Stimulated activated naive B cell treated with anti-CD40 and anti-IgM and Interleukin-4, amounts not matched to agents 10 μg/mL and 1 μg/mL and 100 μg/mL, for 72 hours (primary cell): ENCODE measurements at places on chromosomes 11 and 22.

DNA sequence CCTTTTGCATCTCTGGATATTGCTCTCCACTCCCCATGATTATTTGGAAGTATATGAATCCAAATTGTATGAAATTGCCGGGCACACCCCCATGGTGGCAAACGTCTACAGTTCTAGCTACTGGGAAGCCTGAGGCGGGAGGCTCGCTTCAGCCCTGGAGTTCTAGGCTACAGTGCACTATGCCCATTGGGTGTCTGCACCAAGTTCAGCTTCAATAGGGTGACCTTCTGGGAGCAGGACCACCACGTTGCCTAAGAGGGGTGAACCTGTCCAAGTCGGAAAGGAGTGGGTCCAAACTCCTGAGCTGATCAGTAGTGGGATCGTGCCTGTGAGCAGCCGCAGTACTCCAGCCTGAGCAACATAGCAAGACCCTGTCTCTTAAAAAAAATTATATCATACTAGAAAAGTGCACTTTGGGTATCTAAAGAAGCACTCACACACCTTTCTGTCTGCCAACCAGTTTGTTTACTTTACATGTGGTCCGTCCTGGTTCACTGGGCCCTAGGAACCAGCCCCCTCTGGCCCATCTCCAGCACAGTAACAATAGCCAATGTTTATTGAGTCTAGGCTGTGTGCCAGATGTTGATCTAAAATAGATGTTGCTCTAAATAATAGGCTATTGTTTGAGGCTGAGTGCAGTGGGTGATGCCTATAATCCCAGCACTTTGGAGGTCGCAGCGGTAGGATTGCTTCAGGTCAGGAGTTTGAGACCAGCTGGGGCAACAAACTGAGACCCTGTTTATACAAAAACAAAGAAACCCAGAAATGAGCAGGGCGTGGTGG lies 16.4 kb upstream of the KAT5 start:
- DNase-seq = no peak

- DNase-seq = no peak
Measured at GRCh38 chr11:117171007-117171403, 7.5 kb upstream of the SIDT2 start.

DNA sequence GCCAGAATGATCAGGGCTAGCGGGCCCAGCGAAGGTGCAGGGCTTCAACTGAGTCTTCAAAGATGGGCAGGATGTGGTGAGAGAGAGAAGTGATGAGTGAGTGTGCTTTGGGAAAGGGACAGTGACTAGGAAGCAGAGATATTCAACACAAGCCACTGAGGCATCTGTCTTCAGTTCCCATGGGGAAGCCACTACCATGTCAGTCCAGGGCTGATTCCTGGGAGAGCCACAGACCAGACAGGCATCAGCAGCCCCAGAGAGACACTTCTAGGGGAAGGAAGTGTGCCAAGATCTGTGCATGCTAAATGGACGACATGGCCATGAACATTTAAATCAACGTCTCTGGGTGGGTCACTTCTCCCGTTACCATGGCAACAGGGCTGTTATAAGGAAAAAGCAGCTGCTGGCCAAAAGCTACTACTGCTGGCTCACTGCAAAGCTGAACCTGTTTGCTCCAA lies 28.5 kb downstream of the P4HA3 start:
- no peak for DNase-seq

GRCh38 chr22:29073618-29074275 lies 912 bp downstream of the KREMEN1 start:
- DNase-seq = no peak

- DNase-seq = no peak
Measured at GRCh38 chr11:110072930-110073329, 20.3 kb upstream of the ZC3H12C start.

GRCh38 chr11:116830184-116830912 lies 641 bp downstream of the APOC3 start:
- DNase-seq = no peak

DNA sequence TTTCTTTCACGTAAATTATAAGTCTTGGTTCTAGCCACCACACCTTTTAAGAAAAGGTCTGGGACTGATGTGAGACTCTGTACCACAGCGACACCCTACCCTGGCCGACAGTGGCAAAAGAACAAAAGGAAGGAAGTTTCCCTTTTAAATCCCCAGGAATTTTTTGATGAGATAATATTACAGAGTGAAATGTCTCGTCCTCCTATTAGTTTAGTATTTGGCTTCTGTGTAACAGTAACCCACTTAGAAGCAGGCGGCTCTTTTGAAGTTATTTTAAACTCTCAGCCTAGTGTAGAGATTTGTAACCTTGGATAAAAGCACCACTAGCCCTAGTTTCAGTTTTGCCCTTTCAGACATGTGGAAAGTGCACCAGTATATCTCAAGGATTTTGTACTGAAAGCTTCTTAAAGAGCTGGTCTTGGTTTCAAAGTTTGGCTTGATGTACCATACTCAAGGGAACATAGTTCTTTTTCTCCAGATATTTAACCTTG lies 84.1 kb downstream of the C22orf31 start:
- no peak for DNase-seq

DNA sequence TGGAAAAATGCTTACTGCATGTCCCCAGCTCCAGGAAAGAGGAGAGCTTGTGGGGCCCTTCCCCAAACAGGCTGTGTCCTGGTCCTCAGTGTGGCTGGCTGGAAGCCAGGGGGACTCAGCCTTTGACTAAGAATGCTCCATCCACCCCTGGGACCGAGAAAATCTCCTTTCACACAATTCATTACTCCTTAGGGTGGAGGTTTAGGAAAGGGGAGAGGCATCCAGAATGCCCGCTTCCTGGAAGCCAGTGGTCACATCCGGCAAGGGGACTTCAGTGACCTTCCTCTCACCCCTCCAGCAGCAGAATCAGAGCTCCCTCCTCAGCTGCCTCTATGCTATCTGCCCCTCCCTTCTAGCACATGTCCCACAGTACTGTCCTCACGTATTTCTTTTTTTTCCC lies 21.9 kb downstream of the ATG16L2 start:
- no peak for DNase-seq

DNA sequence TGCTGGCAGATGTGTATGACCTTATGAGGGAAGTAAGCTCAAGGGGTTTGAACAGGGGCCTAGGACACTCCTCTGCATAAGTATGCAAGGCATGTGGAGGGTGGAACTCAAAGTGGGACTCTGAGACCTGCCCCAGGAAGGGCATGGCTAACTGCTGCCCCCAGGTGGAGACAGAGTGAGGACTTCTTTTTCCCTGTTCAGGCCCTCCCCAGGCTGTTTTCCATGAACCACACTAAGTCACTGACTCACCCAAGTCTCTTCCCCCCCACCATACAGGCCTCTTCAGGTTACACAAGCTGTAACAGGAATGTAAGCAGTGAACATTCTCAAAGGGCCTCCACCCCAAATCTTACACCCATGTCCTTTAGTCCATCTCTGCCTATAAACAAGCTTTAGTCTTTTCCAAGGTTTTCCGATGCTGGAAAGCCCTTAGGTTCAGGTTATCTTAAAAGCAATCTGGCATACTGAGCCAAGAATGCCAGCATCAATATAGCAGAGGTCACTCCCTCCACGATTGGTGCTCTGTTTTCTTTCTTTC lies 13.1 kb downstream of the EEF1G start:
- DNase-seq = no peak

- DNase-seq = no peak
Measured at GRCh38 chr11:111910676-111911562, 651 bp downstream of the CRYAB start.
